ENCODE measurements at places on chromosomes 2 and 18.

DNA sequence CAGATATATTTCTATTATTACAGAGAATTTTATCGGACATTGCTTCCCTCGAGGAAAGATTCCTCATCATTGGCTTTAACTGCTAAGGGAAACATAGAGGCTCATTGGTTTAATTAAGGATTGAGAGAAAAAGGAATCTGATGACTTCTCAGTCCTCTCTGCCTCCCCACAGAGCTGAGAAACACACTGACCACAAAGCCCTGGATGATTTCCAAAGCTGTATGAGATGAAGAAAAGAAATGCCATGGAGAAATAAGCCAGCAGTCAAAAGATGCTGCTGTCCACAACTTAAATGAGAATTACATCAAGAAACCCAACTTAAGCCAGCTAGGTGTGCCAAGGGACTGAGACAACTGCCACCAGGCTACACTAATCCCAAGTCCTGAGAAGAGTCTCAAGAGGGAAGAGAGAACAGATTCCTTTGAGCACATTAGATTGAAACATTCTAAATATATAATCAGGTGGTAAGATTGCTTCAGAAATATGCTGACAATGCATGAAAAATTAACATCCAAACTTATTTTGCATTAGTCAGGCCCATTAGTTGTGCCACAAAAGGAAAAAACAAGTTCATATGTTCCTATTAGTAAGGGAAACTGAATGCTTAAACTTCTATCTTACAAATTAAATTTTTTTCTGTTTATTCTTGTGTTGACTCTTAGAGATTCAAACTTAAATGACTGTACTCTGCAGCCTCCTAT, 308.1 kb upstream of the CYRIA start:
- no peak for DNase-seq

- no peak for DNase-seq
Measured at GRCh38 chr2:62287899-62288880, 92.3 kb downstream of the B3GNT2 start.

GRCh38 chr2:23208339-23208738, 176.6 kb upstream of the KLHL29 start:
- DNase-seq, result no peak

- DNase-seq, result no peak
Measured at GRCh38 chr18:46250812-46251173, 146.6 kb downstream of the HAUS1 start.

DNA sequence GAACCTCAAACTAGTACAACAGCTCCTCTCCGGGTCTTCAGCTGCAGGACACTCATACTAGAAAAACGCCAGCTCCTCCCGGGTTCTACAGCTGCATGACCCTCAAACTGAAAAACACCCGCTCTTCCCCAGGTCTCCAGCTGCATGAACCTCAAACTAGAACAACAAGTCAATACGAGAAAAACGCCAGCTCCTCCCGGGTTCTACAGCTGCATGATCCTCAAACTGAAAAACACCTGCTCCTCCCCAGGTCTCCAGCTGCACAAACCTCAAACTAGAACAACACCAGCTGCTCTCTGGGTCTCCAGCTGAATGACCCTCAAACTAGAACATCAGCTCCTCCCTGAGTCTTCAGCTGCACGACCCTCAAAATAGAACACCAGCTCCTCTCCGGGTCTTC, 315.0 kb upstream of the TFPI start:
- DNase-seq, result no peak

Measured in stimulated activated CD4-positive, alpha-beta T cell treated with anti-CD3 and anti-CD28 coated beads, Interleukin-1b, Interleukin-23, amount 100 ng/mL, for 1 hour (primary cell).